ENCODE measurements at places on chromosomes 7 and 10.

- peak; percentile 16 for DNase-seq
Observed at GRCh38 chr10:124285587-124286527, 132.9 kb downstream of the OAT start.

DNA sequence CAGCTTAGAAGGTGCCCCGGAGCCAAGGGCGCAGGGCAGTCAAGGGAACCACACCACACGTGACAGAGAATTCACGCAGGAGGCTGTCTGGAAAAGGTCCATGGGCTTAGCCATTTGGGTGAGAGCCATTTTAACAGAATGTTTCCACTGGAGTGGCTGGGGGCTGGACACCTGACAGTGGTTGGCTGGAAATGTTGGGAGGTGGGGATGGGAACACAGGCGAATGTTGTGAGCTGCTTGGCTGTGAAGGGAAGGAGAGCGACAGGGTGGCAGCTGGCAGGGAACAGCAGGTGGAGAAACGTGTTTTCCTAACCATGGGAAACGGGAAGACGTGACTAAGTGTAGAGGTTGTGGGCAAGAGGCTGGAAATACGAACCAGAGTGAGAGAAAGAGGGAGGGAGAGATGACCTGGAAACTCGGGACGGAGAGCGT is 100.5 kb upstream of the ZNF32 start:
- no peak for DNase-seq

GRCh38 chr7:127807829-127808228 is 155.8 kb downstream of the SND1 start:
- DNase-seq: no peak

GRCh38 chr7:139471740-139472353 is 11.6 kb downstream of the KLRG2 start:
- DNase-seq: peak; percentile 46

DNA sequence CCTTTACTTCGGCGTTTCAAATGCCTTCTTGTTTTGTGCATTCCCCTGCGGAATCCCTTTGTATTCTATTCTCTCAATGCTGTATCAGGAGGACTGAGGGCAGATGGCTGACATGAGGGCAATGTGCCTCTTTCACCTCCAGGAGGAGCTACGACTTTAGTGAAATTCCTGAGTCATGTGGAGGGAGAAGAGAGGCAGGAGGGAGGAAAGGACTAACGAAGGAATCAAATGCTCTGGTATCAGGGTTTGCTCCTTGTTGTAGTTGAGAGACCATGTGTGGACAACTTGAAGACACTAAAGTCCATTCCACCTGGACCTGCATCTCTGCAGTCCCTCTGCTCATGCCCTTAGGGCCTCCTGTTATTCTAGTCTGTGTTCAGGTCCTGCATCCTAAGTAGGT is 40.2 kb upstream of the PRSS58 start:
- no peak for DNase-seq

DNA sequence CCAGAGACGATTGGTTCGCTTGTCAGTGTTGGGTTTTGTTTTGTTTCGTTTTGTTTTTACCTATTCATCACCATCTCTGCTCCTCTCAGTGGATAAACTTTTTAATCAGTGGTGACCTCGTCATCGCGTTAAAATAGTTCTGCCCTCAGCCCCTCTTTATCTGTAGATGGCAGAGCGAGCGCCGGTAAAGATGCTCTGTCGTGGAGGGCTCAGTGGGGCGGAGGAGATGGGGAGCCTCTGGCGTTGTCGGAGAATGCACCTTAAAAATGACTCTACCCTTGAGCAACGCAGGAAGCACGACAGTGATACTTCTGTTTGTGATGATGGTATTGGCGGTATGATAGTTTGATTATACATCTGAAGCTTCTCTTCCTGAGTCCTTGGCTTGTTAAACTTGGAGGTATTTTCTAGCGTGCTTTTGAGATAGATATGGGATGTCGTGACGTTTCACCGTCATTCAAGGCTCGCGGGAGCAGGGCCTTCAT is 554 bp downstream of the CSGALNACT2 start:
- peak; percentile 60 for DNase-seq

DNA sequence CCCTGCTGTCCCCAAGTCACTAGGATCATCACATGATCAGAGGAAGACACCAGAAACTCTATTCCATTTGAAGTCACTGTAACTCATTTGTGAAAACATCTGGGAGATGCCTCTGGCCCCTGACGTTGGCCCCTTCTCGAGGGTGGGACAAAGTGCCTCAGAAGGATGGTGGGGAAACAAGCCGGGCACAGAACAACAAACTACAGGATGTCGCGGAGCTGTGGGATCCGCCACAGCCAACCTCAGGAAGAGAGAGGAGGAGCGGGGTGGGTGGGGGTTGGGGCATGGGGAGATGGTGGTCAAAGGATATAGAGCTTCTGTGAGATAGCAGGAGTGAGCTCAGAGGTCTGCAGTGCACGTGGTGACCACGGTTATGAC is 265.6 kb upstream of the TCERG1L start:
- no peak for DNase-seq

- DNase-seq: no peak
Observed at GRCh38 chr10:383519-383918, 248.3 kb downstream of the ZMYND11 start.

DNA sequence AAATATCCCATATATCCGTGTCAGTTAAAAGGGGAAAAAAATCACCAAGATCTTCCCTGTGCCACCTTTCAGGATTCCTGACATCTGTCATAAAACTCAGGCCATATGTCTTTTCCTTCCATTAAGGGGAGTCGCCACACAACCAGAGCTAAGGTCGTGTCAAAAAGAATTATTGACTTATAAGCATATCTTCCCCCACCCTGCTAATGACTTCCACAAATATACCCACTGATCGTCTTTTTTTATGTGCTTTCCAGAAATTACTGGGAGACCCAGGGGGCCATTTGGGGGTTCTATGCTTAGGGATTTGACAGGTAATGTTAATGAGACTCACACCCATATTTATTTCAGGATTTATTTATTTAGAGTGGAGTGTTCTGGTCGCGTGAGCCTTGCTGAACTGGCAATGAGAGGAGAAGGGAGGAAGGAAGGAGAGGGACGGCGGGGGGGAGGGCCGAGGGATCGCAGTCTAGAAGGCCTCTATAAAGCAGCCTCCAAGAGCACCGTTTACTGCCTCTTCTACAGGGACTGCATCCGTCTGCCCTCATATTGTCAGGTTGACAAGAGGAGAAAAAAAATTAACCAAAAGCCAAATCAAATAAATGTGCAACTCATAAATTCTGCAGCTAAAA is 135.7 kb upstream of the MGMT start:
- no peak for DNase-seq

DNA sequence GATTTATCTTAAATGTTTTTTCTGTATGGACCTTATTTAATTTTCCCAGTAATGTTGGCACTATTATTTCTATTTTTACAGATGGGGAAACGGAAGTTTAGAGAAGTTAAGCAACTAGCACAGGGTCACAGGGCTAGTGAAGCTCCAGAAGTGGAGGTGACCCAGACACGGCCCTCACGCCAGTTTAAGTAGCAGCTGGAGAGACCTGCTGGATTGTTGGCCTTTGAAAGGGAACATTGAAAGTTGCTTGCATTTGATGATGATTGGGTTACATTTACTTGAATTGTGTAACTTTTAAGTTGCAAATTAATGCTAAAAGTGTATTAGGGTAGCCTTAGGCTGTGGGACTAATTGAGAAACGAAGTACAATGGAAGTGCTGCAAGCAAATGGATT is 25.6 kb downstream of the CDK14 start:
- no peak for DNase-seq

DNA sequence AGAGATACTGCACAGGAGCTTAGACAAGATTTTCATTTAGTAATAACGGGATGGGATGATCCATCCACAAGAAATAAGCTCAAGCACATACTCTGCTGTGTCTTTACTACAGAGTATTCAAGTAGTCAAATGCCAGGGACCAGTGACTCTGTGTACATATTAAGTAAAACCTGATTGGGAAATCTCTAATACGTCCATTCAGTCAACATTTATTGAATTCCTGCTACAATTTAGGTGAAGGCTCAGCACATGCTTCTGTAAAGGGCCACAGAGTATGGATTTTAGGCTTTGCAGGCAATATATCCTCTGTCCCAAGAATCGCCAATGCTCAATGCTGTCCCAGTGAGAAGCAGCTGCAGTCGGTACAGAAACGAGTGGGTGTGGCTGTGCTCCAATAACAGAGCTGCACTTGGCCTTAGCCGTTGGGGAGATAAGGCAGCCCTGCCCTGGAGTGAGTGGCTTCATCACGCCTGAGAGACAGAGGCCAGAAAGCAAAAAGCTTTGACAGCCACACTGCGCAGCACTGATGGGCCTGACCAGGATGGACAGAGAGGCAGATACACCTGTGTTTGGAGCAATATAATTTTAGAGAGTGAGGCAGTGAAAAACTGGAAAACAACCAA is 186.8 kb downstream of the PARD3 start:
- no peak for DNase-seq

- no peak for DNase-seq
Observed at GRCh38 chr7:1555813-1556543, at the start of gene TMEM184A. TMEM184A (minus strand) TSS chr7:1556205; CDS start chr7:1555484, 721 bp downstream.

DNA sequence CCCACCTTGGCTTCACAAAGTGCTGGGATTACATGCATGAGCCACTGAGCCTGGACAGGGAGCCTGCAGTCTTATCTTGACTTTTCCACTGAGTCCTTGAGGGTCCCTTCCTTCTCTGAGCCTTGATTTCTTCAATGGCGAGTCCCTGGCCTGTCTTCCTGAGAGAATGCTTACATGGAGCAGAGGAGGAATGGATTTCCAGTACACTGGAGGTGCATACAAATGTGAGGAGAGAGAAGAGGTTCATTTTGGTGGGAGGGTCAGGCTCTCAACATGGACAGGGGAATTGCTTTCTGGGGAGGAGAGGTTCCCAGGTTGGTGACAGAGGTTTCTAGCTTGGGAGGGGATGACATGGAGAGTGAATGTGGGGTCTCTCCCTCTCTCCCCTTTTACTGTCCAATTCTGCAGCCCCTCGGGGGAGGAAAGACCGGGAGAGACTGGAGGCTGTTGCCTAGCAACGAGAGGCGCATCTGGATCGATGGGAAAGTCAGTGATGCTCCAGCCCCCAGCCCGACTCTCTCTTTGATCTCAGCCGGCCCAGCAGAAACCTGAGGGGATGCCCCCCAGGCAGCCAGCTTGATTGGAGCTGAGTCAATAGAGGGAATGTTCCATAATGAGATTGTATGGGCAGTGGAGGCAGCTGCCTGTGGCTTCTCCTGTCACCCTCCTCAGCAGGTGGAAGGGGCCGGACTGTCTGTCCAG is 14.8 kb downstream of the SRRM3 start:
- DNase-seq: no peak

DNA sequence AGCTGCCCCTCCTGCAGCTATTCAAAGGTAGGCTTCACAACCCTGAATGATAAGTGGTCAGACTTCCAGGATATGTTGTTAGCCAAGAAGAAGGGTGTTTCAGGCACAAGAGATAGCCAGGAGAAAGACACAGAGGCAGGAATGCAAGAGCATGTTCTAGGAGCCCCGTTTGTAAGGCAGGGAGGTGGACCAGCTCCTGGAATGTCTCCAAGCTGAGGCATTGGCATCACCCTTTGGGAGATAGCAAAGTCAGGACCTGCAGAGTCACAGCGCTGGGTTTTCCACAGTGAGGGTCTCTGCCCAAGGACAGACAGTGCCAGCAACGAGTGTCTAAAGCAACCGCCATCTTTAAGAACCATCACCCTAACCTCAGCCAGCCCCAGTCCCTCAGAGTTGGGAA is 484.5 kb upstream of the ZMIZ1 start:
- no peak for DNase-seq

- no peak for DNase-seq
Observed at GRCh38 chr10:45417746-45418145, 43.7 kb downstream of the ALOX5 start.

DNA sequence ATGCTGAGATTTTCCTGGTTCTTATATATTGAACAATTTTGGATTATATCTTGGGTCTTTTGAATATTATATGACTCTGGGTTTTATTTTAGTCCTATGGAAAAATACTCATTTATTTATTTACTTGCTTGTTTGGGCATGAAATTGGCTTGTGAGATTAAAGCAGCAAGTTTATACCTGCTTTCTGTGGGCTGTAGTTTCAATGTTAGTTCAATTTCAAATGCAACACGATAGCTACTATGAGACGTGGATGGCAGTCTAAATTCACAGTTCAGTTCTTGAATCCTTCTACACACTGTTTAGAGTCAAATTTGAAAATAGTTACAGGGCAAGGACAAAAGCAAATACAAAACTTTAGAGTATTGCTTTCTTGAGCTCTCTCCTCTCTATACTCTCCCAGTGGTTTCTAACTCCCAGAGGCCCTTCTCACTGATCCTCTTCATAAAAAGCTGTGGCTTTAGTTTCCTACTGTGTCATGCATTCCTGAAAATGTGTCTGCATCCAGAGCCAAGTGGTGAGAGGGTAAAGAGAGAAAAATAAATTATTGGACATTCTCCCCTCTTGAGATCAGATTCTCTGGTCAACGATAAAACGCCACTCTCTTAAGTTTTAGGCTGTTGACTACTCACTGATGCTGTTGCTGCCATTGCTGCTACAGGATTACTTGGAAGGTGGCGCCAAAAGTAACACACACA is 34.4 kb downstream of the POLR1F start:
- no peak for DNase-seq

GRCh38 chr10:31928549-31929260 is at the start of gene ARHGAP12:
ARHGAP12 (minus strand) TSS chr10:31928831; CDS start chr10:31908855, 19,976 bp downstream.
- DNase-seq: peak; percentile 86

DNA sequence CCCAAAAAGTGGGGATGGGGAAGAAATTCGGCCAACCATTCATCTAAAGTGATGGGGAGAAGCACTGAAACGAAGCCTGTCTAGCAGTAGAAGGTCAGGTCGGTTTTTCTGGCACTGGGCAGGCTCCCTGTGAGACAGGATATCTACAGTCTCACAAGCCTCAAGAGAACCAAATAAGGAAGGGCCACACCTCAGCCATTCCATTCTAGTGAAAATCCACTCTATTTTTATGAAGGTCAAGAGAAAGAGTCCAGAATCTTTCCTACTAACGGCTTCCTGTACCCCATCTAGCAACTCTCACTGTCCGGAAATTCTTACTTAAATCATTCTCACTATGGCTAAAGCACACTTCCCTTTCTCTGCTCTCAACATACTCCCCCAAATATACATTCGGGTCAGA is 267.1 kb downstream of the PRPF18 start:
- peak; percentile 93 for DNase-seq

- no peak for DNase-seq
Observed at GRCh38 chr7:16785846-16786245, 19.0 kb downstream of the AGR2 start.

GRCh38 chr7:35550831-35551230 is 144.1 kb downstream of the HERPUD2 start:
- no peak for DNase-seq

DNA sequence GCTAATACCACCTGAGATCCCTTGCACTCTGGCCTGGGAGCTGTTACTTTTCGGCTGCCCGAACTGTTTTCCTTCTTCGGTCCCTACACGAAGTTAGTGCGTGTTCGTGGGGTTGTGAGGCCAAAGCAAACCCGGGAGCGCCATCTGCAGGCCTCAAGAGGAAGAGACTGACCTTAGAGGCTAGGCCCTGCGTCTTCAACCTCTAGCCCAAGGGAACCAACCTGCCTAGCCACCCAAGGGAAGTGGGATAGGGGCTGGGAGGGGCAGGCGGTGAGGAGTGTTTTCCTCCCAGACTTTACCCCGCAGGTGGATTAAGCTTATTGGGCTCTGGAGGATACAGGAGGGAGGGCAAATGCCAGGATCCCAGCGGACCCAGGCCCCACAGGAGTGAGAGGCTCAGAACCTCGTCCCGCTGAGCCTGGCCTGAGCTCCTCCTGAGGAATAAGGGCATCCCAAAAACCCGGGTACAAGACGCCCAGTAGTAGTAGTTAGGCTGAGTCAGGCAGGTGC is 1.7 kb upstream of the PAX2 start:
- peak; percentile 75 for DNase-seq

- DNase-seq: no peak
Observed at GRCh38 chr7:146902728-146903127, 786.1 kb downstream of the CNTNAP2 start.

GRCh38 chr10:74307061-74307651 is 156.1 kb downstream of the ADK start:
- DNase-seq: no peak
